ENCODE measurements at places on chromosomes 3 and 15. TPM values are rescaled to one million over a fixed set of nuclear protein-coding genes. Genes with fewer than 3 reads are reported as not detected.

AAGAB gene
- 65.0 TPM for total RNA-seq

HCN4 gene
- not detected for total RNA-seq

GOLGA6A gene
- total RNA-seq = 0.46 TPM

GPR149 gene
- total RNA-seq = not detected

STRIT1 gene
- not detected for total RNA-seq

CYP1A1 gene
- total RNA-seq = 5.4 TPM

CCDC33 gene
- total RNA-seq = not detected

STRA6 gene
- total RNA-seq = 0.46 TPM

RETNLB gene
- not detected for total RNA-seq

LYZL4 gene
- not detected for total RNA-seq

PLS1 gene
- total RNA-seq = 5.3 TPM

ELL3 gene
- total RNA-seq = 4.3 TPM

DPPA2 gene
- not detected for total RNA-seq

NCK1 gene
- total RNA-seq = 46.6 TPM

PLOD2 gene
- total RNA-seq = 0.90 TPM

CDCP1 gene
- total RNA-seq = 1.2 TPM

SLC24A5 gene
- not detected for total RNA-seq

KBTBD8 gene
- total RNA-seq = 20.4 TPM

NTRK3 gene
- 8.9 TPM for total RNA-seq

TRMT10C gene
- 22.0 TPM for total RNA-seq

CYP1A2 gene
- not detected for total RNA-seq

GPR62 gene
- 0.10 TPM for total RNA-seq

ANKRD34C gene
- not detected for total RNA-seq

CHRFAM7A gene
- total RNA-seq = 1.9 TPM

LRRC49 gene
- total RNA-seq = 2.2 TPM

AP4E1 gene
- 17.1 TPM for total RNA-seq

ISLR gene
- 0.12 TPM for total RNA-seq

FAM81A gene
- 0.21 TPM for total RNA-seq

SPATA12 gene
- not detected for total RNA-seq

PAK6 gene
- 1.2 TPM for total RNA-seq

NOX5 gene
- not detected for total RNA-seq

RBPMS2 gene
- total RNA-seq = 0.14 TPM

SATB1 gene
- 962 TPM for total RNA-seq

CFAP100 gene
- not detected for total RNA-seq

ATRIP gene
- 19.9 TPM for total RNA-seq

CD276 gene
- total RNA-seq = 0.67 TPM

ABI3BP gene
- total RNA-seq = not detected

KCNH8 gene
- total RNA-seq = not detected

PAQR5 gene
- total RNA-seq = 0.07 TPM

CRYGS gene
- 7.1 TPM for total RNA-seq

TUSC7 gene
- not detected for total RNA-seq

ARF4 gene
- total RNA-seq = 76.3 TPM

C3orf85 gene
- total RNA-seq = not detected

STX19 gene
- total RNA-seq = not detected

SNTN gene
- total RNA-seq = not detected

SERPINI2 gene
- not detected for total RNA-seq

HDGFL3 gene
- 22.8 TPM for total RNA-seq

ISLR2 gene
- 0.62 TPM for total RNA-seq

CLSTN2 gene
- total RNA-seq = not detected

THPO gene
- not detected for total RNA-seq

GMNC gene
- not detected for total RNA-seq

SPINK8 gene
- not detected for total RNA-seq

PCSK6 gene
- total RNA-seq = 0.51 TPM

MAP1A gene
- total RNA-seq = 1.8 TPM

GABRR3 gene
- total RNA-seq = not detected
